RCC 7860 (cell line): ENCODE measurements at places on chromosomes 4 and X.
A peak's percentile ranks its signal among the peaks of the same experiment; 100 is the strongest.

GRCh38 chr4:125725957-125726525 lies 411.3 kb downstream of the FAT4 start:
- no peak for DNase-seq

- DNase-seq, result peak; percentile 50
These were observed 58.1 kb upstream of the PARM1 start for GRCh38 chr4:74874753-74875367.

DNA sequence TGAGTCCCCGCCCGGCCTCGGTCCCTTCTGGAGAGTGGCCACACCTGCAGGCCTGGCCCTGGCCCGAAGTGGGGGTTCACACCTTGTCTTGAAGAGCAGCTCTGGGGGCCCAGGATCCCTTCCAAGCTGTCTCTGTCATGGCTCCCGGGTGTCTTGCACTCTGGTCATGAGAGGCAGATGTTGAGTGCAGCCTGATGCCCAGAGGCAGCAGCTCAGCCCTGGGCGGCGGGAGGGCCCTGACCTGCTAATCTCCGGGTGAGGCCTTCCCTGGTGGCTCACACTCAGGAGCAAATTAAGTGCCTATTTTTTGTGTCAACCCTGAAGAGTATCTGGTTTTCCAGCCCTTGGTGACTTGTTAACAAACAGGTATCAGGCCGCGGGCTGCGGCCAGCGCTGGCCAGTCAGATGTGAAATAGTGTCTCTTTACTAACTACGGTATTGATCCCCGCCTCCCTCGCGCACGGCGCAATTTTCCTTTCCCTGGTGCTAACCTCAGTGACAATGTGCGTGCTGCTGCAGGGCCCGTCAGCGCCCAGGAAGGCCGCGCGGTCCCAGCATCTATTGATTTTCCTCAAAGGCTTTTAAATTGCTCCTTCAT lies 24.2 kb downstream of the NKX1-1 start:
- no peak for DNase-seq

GRCh38 chr4:105192910-105193309 lies 46.2 kb downstream of the TET2 start:
- no peak for DNase-seq

- no peak for DNase-seq
These were observed 32.8 kb upstream of the IL13RA1 start for GRCh38 chrX:118694638-118695037.

GRCh38 chr4:169975131-169975837 lies 50.9 kb downstream of the MFAP3L start:
- no peak for DNase-seq

- no peak for DNase-seq
These were observed 392.0 kb downstream of the SPRY1 start for GRCh38 chr4:123788577-123788976.

DNA sequence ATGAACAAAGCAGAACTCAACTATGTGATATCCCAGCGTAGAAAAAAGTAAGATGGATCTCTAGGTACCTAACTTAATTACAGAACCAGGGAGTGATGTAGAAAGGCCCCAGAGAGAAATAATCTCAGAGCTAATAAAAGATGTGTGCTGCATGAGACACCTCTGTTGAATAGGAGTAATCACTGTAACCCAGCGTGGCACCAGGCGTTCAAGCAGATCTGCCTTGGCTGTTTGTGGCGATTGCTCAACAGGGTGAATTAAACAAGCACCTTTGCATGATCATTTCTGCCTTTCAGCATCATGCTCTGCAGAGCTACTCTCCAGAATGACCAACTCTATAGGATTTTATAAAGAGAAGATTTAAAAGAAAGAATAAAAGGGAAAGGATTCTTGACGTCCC lies 81.7 kb upstream of the KCNIP4 start:
- no peak for DNase-seq

DNA sequence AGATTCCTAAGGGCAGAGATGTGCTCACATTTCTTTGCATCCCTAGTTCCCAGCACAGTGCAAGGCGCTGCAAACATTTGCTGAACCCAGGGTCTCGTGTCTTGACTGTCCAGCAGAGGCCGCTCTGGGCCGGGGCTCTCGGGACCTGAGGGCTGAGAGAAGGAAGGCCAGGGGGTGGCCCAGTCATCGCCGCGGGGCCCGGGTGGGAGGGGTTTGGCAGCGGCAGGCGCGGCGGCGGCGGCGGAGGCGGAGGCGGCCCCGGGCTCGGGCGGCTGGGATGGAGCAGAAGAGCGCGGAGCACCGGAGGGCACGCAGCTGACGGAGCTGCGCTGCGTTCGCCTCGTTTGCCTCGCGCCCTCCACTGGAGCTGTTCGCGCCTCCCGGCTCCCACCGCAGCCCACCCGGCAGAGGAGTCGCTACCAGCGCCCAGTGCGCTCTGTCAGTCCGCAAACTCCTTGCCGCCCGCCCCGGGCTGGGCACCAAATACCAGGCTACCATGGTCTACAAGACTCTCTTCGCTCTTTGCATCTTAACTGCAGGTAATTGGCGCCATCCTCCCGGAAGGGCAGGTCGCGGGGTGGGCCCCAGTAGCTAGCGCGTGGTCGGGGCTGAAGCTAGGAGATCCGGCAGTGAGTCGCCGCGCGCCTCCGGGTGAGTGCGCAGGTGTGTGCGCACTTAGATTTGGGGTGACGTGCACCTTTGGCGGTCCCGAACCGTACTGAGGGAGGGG lies at the start of gene PARM1:
PARM1 (plus strand) TSS at position 285 of the 730 bp plus-strand sequence; CDS start at position 497, 212 bp downstream.
- DNase-seq, result peak; percentile 20

DNA sequence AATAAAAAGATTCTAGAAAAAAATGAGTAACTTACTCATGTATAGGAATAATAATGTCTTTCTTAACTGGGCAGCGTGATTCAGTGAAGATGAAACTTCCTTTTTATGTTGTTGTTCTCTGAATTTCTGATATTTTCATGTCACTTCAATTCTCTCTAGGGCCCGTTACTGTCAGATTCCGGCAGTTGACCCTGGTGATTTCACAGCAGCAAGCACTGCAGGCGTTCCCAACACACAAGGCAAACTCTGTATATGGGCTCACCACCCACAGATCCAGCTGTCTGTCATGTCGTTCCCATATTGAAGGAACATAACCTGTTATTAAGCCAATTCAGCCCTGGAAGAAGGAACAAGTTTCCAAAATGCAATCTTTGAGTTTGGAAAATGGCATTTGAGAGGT lies 288.3 kb upstream of the GALNTL6 start:
- no peak for DNase-seq

DNA sequence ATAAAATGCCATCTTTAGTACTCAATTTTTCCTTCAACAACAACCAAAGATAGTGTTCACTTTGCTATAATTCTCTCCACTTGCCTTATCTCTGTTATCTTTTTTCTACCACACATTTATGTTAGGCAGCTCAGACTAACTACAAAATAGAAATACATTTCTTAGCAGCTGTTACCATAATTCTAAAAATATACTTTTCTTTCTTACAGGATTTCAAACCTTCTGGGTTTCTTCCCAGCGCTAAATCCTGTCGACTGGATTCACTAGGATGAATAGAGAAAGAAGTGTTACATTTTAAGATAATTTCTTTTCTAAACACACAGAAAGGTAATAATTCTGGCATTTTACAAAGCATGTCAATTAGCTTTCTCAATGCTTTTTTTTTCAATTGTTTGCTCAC lies 105.5 kb upstream of the GK2 start:
- DNase-seq, result no peak

- no peak for DNase-seq
These were observed 52.6 kb downstream of the NAF1 start for GRCh38 chr4:163113921-163114713.

GRCh38 chr4:16253127-16253960 lies 27.1 kb upstream of the TAPT1 start:
- DNase-seq, result peak; percentile 66

GRCh38 chr4:3644849-3645627 lies 112.8 kb upstream of the LRPAP1 start:
- peak; percentile 38 for DNase-seq

DNA sequence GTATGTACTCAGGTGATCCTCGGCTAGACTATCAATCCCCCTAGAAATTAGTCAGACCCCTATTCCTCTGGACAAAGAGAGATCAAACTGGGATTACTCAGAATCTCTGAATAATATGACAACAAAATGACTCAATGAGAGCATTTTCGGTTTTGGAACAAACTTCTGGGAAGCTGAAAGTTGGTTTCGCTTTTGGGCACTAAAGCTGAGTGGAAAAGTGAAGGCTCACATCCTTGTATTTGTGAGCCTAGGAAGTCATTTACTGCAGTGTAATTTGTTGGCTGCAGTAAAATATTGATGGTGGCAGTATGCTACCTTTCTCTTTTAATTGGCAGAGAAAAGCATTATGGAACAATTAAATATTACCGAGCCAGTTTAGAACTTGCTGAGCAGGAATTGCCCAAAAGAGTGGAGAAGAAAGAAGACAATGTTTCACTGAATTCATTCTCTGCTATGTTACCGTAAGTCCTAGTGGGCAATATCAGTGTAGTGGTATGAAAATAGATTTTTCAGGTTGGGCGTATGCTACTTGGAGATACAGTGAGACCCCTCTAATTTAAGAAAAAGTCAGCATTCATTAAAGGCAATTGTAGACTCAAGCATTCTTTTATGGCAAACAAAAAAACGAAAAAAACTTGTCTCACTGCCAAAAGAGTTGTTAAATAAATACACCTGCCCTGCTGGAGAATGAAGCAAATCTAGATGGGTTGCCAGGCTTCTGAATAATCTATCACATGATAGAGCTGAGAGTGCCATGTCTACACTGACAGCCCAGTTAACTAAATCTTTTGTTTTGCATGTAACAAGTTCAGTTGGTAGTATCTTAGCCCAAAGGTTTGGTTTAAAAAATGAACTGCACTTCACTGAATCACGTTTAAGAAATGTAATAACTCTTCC lies 69.6 kb downstream of the AGTR2 start:
- peak; percentile 7 for DNase-seq

DNA sequence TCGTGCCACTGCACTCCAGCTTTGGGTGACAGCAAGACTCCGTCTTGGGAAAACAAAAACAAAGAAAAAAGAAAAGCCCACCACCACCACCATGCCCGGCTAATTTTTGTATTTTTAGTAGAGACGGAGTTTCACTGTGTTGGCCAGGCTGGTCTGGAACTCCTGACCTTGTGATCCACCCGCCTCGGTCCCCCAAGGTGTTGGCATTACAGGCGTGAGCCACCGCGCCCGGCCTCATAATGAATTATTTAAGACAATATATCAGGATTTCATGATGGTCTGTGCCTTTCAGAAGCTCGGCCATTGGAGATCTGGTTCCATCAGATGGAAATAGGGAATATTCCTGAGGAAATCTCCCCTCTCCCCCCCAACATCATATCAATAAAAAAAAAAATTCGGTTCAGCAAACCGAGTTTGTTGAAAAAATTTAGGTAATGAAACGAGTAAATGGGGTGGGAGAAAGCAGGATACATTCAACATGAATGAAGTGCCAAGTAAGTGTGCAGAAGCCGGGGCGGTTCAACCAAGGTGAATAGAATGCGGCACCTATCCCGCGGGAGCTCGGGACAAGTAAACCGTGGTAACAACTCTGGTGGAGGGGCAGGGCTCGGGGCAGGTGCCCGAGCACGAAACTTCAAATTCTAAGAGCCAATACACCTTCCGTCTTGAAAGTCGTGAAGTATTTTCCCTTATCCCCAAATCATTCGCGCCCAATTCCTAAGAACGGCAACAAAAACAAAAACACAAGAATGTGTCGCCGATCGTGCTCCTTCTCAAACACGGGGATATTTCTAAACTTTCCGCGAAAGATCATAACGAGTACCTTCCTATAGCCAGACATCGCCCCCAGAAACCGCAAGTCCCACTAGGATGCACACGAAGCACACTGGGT lies 773 bp upstream of the TXLNG start:
- DNase-seq, result no peak

DNA sequence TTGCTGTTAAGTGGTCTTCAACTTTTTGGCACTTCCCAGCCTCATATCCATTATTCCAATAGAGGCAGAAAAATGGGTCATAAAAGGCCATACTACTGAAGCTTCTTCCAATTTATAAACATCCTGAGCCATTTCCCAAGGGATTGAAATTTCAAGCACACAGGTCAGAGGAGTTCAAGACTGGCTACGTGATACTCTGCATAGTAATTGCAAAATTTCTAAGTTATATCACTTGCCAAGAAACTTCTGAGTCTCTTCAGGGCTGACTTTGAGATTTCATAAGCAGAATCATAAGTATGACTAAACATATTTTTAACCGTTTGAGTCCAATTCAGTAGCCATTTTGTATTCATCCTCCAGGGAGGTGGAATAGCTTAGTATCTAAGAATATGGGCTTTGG lies 75.6 kb upstream of the RXFP1 start:
- no peak for DNase-seq

- DNase-seq, result peak; percentile 97
These were observed 56.3 kb downstream of the CCDC149 start for GRCh38 chr4:24856586-24856985.

DNA sequence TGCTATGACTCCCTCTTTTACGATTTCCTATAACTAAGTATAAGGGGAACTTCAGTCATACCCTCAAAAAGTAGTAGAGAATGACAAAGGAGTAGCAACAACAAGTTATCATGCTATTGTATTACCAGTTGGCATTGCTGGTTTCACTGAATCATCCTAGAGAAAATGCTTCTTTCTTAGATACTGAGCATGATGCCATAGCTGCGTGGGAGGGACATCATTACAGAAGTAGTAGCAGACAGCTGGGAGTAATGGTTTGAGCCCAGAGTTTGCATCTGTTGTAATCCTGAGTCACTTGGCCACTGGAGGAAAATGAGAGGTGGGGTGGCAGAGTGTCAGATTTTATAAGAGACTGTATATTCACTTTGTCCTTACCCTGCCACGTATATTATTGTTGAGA lies 38.6 kb downstream of the MTMR1 start:
- peak; percentile 68 for DNase-seq

GRCh38 chr4:74893171-74893570 lies 39.7 kb upstream of the PARM1 start:
- DNase-seq, result no peak

- no peak for DNase-seq
These were observed 184.4 kb upstream of the CXorf66 start for GRCh38 chrX:140149761-140150160.

- no peak for DNase-seq
These were observed 143.0 kb upstream of the FAM241A start for GRCh38 chr4:112002248-112002661.

GRCh38 chr4:171928336-171928735 lies 115.1 kb downstream of the GALNTL6 start:
- no peak for DNase-seq

DNA sequence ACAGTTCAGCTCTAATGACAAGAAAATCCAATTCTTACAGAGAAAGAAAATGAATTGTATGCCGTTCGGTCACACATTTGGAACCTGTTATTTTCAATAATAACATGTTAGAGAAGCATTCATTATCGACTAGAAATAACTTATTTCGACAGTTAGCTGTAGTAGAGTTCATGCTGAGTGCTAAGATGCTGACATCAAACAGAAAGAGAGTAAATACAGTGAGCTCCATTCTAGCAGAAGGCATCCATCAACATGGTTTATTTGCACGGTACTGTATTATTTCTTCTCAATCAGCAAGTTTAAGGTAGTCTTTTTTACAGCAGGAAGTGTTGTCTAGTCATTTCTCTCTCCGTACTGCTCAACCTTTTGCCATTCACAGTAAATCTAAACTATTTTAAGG lies 732.1 kb downstream of the STIM2 start:
- DNase-seq, result no peak
